ENCODE measurements at places on chromosomes 1 and 21.

- peak; percentile 33 for DNase-seq
These were observed 1372.9 kb upstream of the ADGRL2 start for GRCh38 chr1:80427881-80428280.

DNA sequence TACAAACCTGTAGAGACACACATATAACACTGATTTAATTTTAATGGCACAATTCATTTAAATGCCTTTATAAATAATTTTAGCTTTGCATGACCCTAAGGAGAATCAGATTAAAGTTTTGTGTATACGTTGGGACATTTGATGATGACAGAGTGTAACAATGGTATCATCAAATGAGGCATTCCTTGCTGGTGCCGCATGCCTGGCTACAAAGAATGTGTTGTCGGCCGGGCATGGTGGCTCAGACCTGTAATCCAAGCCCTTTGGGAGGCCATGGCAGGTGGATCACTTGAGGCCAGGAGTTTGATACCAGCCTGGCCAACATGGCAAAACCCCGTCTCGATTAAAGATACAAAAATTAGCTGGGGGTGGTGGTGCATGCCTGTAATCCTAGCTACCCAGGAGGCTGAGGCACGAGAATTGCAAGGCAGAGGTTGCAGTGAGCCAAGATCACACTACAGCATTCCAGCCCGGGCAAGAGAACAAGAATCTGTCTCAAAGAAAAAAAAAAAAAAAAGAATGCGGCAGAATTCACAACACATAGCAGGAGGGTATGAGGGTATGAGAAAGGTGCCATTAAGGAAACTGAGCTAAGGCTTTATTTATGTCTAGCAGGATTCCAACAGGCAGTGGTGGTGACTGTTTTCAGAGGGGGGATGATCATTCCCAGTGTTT is 58.9 kb downstream of the PTPN14 start:
- no peak for DNase-seq

DNA sequence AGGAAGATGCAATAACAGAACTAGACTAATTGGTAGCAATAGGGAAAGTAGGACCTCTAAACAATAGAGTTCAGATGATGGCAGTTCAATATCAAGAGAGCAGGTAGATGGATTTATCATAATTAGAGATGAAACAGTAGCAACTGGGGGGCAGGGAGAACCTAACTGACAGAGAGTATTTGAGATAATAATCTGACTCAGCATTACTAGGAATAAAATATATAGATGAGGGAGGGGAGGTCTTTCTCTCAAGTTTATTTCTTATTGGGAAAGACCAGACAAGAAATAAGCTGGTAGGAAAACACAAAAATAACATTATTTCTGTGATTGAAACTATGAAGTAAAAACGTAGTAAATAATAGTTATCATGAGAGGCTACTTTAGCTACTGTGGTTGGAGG is 1656.7 kb upstream of the B3GALT2 start:
- no peak for DNase-seq

GRCh38 chr1:86450847-86451246 is 17.9 kb upstream of the CLCA1 start:
- DNase-seq: no peak

GRCh38 chr1:110714374-110714995 is 39.7 kb upstream of the KCNA3 start:
- no peak for DNase-seq

DNA sequence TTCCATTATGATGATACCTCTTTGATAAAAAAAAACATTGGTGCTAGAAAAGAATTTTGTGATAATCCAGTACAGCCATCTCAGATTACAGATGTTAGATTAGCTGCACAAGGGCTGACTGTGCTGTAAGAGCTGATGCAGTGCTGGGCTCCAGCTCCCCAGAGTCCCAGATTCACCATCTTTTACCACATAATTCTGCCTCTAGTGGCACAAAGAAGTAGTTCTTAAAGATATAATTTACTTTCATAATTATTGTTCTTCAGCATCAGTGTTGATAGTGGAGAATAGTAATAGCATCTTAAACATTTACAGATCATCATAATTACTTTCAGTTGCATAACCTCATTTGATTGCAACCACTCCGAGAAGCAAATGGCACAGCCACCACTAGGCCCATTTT is 262.1 kb downstream of the BRINP2 start:
- DNase-seq: no peak

- DNase-seq: no peak
These were observed 63.3 kb downstream of the PLPP3 start for GRCh38 chr1:56515898-56516538.

- no peak for DNase-seq
These were observed 21.0 kb upstream of the ARF1 start for GRCh38 chr1:228061411-228062084.

GRCh38 chr1:203069030-203069747 is 16.6 kb downstream of the MYOG start:
- peak; percentile 63 for DNase-seq

GRCh38 chr1:178294654-178295053 is 200.8 kb downstream of the RASAL2 start:
- DNase-seq: no peak

DNA sequence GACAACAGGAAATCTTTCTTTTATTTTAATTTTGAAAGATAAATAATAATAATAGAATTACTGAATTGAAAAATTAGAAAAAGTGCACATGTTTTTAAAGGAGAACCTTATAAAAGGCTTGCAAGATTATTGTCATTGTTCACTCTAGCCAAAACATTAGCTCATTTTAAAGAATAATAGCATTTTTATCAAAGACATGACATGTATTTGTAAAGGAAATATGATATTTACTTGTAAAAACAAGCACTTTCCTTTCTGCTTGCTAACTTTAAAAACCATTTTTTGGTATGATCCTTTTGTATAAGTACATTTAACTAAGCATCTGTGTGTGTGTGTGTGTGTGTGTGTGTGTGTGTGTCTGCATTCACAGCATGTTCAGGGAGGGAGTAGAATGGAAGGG is 156.3 kb upstream of the C1orf87 start:
- no peak for DNase-seq

GRCh38 chr1:222754366-222755139 is 17.6 kb downstream of the FAM177B start:
- DNase-seq: no peak

DNA sequence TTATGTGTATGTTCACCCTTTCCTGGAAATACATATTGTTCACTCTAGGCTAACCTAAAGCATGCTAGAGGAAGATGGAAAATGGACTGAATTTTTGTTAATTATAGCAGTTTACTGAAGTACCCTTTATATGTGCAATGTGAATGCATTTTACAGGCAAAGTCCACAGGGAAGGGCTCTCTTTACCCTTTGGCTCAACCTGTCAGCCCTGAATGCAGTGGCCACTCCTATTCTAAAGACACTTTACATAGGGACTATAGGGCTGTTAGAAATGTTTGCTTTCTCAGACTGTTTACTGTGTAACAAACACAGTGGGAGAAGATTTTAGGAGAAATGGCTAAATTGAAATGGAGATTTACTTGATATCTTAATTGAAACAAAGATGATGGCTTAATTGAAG is 78.5 kb downstream of the BRINP2 start:
- no peak for DNase-seq

GRCh38 chr1:45551684-45552083 is 1.1 kb downstream of the AKR1A1 start:
- DNase-seq: no peak

- DNase-seq: no peak
These were observed 23.2 kb upstream of the TMEM222 start for GRCh38 chr1:27298632-27299384.

GRCh38 chr21:27298465-27298864 is 331.6 kb upstream of the ADAMTS5 start:
- DNase-seq: peak; percentile 4

DNA sequence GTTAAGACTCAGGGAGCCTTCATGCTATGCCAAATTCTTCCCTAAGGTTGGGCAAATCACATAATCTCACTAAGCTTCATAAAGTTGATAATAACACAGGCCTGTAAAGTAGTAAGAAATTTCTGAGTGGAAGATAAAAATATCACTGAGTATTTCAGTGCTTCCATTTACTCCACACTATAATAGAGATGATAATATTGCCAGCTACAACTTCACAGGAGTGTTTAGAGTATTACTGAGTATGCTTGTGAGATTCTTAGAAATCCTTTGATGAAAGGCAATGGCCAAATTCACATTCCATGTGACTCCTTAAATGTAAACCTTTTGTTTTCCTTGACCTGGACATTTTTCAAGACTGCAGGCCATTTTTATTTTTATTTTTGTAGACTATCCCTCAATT is 10.4 kb downstream of the ITGB3BP start:
- no peak for DNase-seq

- no peak for DNase-seq
These were observed 30.9 kb upstream of the NTMT2 start for GRCh38 chr1:170114906-170115305.

- DNase-seq: no peak
These were observed 197.7 kb downstream of the GREM2 start for GRCh38 chr1:240414237-240414636.

- peak; percentile 42 for DNase-seq
These were observed 94.6 kb upstream of the ARHGEF16 start for GRCh38 chr1:3359756-3360440.

- DNase-seq: no peak
These were observed 14.4 kb downstream of the CAPN9 start for GRCh38 chr1:230761443-230762167.

DNA sequence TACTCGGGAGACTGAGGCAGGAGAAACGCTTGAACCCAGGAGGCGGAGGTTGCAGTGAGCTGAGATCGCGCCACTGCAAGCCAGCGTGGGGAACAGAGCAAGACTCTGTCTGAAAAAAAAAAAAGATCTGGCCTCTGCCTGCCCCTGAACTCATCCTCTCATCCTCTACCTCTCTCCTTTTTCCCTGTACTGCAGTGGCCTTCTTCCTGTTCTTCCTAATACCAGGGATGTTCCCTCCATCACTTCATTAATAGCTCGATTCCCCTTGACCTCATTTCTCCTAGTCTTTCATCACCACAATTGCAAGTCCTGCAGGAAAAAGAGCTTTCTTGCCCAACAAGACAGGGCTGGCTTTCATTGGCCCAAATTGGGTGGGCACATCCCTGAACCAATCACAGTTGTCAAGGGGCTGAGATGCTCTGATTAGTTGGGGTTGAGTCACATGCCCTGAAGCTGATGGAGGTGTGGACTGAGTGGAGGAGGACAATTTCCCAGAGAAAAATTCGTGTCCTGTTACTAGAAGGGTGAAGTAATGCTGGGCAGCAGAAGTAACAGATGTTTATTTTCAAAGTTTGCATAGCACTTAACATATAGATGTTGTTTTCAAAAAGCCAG is 86.8 kb upstream of the PUM1 start:
- DNase-seq: no peak

DNA sequence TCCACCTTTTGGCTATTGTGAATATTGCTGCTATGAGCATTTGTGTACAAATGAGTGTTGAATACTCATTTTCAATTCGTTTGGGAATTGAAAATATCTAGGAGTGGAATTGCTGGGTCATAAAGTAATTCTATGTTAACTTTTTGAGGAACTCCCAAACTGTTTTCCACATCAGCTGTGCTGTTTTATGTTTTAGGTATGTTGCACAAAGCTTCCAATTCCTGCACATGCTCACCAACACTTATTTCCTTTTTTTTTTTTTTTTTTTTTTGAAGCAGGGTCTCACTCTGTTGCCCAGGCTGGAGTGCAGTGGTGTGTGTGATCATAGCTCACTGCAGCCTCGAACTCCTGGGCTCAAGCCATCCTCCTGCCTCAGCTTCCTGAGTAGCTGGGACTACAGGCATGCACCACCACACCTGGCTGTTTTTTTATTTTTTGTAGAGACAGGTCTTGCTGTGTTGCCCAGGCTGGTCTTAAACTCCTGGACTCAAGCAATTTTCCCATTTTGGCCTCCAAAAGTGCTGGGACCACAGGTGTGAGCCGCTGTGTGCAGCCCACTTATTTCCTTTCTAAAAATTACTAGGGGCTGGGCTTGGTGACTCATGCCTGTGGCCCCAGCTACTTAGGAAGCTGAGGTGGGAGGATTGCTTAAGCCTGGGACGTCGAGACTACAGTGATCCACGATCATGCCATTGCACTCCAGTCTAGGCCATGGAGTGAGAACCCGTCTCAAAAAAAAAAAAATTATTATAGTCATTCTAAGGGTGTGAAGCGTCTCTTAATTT is 33.4 kb downstream of the TMCC2 start:
- DNase-seq: no peak

GRCh38 chr1:118878661-118879060 is 109.5 kb downstream of the TBX15 start:
- DNase-seq: no peak

DNA sequence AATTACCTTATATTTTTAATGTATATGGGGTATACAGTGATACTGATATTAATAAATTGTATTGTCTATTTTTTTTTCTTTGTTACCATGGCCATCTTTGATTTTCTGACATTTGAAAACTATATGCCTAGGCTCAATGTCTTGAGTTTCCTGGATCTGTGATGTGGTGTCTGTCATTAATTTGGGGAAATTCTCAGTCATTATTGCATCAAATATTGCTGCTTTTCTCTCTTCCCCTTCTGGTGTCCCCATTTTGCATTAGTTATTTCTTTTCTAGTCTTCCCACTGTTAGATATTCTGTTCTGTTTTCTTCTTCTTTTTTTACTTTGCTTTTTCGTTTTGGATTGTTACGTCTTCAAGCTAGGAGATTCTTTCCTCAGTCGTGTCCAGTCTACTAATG is 33.8 kb downstream of the ZBTB40 start:
- no peak for DNase-seq

DNA sequence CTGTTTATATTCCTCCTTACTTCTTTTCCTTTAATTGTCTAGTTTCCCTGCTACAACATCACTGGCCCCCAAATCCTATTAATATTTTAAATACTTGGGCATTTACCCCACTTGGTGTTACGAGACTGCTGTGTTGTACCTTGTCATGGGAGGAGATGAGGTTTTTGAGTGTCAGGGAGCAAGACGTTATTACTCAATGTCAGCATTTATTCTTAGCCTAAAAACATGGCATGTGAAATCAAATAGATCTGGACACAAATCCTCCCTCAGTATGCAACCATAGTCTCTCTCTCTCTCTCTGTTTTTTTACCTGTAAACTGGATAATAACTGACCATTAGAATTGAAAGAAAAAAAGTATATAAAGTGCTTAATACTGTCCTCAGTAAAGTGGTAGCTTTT is 4.6 kb downstream of the LRRC8B start:
- DNase-seq: no peak

DNA sequence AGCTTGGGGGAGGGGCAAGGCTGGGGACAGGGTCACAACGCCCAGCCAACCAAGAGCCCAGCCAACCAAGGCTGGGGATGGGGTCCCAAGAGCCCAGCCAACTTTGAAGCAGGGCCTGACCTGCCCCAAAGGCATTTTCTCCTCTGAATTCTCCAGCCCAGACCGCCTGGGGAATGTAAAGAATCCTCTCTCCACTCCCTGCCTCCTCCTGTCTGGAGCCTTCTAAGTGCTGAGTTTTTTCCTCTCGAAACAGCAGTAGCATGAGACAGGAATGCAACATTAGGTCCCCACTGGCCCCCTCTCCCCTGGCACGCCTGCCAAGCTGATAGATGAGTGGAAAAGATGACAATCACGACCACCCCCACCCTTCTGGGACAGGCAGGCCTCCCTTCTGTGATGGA is 17.0 kb downstream of the C1orf198 start:
- DNase-seq: no peak

Measured in NCI-H1092 treated with DMSO at 0.1 percent for 48 hours (cell line).